ENCODE measurements at places on chromosomes 3 and 15.

DNA sequence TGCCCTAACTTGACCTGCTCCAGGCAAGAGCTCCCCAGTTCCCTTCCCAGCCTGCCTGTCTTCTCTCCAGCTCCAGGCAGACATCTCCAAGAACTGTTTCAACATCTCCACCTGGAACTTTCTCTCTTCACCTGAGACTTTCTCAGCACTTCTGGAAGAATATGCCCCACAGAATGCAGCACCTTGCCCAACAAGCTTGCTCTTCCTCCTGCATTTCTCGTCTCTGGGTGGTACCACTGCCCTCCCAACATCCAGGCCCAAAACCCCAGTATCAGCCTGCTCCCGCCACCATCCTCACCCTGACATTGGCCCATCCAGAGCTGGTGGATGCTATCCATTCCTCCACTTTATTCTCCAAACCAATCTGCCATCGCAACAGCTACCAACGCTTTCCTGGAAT, 8.8 kb downstream of the RFTN1 start:
- DNase-seq: no peak

GRCh38 chr3:49362561-49362960, 4.4 kb upstream of the GPX1 start:
- no peak for DNase-seq

DNA sequence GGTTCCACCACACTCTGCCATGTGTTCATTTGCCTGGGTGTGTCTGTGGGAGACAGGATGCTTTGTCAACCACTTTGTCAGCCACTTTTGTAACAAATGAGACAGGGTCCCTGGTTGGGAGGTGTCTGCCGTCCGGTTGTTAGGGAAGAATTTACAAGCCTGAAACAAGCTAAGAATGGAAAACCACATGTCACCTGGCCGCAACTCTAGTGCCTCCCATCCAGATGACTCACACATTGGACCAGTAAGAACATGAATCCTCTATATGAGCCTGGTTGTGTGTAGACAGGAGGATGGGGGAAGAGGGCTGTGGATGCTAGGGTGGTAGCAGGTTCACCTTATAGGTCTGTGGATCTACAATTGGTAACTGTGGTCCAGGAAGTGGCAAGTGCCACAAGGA, 335.3 kb downstream of the CLSTN2 start:
- DNase-seq: no peak

DNA sequence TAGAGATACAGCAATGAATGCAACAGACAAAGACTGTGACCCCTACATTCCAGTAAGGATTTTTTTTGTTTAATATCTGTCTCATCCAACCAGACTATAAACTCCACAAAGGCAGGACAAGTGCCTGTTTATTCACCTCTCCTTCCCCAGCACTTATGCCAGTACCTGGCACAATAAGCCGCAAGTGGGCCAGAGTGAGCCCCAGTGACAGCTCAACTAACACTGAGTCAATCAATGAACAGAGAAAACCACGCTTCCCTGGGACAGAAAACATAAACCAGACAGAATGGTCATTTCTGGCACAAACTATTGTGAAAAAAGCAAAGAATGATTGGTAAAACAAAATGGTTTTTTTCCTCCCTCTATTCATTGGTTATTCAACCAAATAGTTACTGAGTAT, 52.2 kb downstream of the RYK start:
- DNase-seq: no peak

DNA sequence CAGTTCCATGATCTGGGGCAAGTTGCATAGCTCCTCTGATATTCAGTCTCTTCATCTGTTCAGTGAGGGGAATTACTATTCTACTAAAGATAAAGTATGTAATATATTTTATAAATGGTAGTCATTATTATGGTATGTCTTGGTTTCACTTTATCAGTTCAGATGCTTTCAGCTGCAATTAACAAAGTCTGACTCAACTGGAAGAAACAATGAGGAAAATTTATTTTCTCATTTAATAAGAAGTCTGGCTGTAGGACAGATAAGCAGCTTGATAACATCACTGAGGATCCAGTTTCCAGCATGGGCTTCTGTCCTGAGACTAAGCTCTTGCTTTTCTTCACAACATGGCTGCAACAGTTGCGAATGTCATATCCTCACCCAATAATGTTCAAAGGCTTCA, 354.3 kb upstream of the TRIM42 start:
- no peak for DNase-seq

GRCh38 chr3:170077361-170077760, 39.6 kb downstream of the GPR160 start:
- no peak for DNase-seq

DNA sequence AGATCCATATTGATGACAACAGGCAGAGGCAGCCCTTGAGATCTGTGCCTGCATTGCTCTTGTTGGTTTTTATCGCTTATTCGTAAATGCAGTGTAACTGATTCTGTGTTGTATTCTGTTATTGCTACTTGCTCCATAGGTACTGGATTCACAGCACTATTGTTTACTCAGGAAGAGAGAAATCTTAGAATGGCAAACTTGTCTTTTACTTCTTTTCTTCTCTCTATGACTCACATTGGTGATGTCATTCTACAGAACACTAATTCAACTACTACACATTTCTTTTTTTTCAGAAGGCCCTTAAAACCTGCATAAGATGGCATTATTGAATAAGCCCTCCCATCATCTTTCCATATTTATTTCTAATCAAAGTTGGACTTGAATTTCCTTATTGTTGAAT, 201.0 kb upstream of the GBE1 start:
- no peak for DNase-seq

GRCh38 chr3:172152874-172153273, 113.5 kb downstream of the FNDC3B start:
- DNase-seq: no peak

- no peak for DNase-seq
Measured at GRCh38 chr15:99343881-99344551, 92.7 kb downstream of the LRRC28 start.

DNA sequence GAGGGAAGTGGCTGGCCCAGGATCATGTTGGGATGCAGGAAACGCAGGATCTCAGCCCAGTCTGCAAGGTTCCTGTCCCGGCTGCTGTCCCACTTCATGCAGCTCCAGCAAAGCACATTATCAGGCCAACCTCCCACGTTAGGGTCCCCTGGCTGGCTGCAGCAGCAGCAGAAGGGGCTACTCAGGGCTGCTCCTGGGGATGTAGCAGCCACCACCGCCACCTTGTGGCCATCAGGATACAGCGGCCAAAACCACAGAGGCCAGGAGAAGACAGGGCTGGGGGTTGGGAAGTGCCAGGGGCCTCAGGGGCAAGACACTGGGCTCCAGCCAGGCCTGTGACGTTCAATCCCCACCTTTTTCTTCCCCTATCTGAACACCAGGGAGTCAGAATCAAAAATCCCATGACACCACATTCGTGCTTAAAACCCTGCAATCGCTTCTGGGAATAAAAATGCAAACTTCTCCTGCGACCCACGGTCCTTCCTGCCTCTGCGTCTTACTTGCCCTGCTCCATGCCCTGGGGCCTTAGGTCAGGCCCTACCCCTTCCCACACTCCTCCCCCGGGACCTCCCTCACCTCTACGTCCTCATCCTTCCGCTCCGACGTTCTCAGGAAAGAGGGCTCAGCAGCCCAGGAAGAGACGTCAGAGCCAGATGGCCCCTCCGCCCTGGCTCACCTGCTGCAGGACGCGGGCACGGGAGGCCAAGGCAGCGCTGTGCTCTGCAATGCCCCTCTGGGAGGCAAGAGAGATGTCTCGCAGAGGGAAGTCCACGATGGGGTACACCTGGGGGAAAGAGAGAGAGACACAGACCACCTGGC, 21.5 kb downstream of the SSUH2 start:
- DNase-seq: no peak

- no peak for DNase-seq
Measured at GRCh38 chr3:128343287-128344051, 123.2 kb downstream of the DNAJB8 start.

DNA sequence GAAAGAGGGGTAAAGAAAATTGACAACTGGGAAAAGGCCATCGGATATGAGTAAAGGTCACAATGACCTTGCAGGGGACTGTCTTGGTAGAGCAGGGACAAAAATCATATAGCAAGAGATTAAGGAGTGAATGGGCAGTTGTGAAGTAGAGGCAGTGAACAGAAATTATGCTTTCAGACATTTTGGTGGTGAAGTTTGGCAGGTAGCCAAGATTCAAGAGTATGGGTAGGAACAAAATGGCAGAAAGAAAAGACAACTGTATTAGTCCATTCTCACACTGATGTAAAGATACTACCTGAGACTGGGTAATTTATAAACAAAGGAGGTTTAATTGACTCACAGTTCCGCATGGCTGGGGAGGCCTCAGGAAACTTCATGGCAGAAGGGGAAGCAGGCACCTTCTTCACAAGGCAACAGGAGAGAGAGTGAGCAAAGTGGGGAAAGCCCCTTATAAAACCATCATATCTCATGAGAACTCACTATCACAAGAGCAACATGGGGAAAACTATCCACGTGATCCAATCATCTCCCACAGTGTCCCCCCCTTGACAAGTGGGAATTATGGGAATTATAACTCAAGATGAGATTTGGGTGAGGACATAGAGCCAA, 84.0 kb downstream of the CGNL1 start:
- no peak for DNase-seq

DNA sequence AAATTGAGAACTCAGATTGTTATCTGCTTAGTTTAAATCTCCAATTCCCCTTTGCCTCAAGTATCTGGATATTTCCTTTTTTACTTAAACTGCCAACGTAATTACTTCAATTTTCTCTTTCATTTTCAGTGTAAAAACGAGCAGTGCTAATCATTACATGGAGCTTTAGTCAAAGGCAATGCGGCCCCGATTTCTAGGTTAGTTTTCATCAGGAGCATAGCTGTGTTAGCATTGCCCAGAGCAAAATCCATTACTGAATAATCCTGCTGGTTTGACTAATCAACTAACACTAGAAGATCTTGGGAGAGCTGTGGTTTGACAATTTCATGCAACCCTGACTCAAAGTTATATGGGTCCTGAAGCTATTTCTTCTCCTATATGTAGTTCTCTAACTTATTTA, 46.2 kb downstream of the ZPLD1 start:
- no peak for DNase-seq

- no peak for DNase-seq
Measured at GRCh38 chr3:61758839-61759238, 197.5 kb downstream of the PTPRG start.

GRCh38 chr3:61682671-61683548, 121.5 kb downstream of the PTPRG start:
- no peak for DNase-seq

- DNase-seq: no peak
Measured at GRCh38 chr3:39569095-39569494, 101.6 kb downstream of the MOBP start.

- DNase-seq: no peak
Measured at GRCh38 chr3:61807865-61808276, 246.5 kb downstream of the PTPRG start.

GRCh38 chr3:167866331-167866730, 130.8 kb downstream of the SERPINI1 start:
- no peak for DNase-seq

DNA sequence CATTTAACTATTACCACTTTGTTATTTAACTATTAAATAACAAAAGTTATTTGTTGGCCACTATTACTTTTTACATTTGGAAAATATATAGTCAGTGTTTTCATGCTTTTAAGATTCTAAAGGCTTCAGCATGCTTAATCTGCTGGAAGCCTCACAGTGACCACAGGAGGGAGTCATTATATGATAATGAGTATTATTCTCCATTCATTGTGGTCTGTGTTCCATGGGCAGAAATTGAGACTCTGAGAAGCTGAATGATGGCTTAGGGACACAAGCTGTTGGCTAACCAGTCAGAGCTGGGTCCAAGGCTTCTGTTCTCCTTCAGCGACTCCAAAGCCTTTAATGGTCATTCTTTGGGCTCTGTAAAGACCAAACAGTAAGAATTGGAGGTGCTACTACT, 64.7 kb downstream of the BFSP2 start:
- no peak for DNase-seq

- DNase-seq: no peak
Measured at GRCh38 chr15:71678191-71678590, 132.2 kb upstream of the NR2E3 start.

DNA sequence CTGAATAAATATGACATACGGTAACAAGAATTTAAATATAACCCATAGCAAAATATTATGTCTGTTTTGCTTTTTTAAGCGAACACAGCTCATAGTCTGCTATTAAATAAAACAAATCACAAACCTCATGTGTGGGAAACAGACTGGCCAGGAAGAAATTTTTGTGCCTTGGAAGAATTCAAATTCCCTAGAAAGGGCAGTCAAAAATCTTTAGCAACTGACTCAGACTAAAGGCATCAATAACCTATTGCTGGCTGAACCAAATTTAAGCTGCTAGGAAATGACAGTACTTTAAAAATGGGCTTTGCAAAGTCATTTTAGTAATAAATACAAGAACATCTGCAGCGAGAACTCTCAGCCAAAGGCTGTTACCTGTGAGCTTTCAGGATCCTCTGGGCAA, 151.4 kb downstream of the PLD1 start:
- DNase-seq: no peak

GRCh38 chr3:150469031-150469930, 61.2 kb downstream of the TSC22D2 start:
- DNase-seq: no peak

- DNase-seq: no peak
Measured at GRCh38 chr15:29311696-29312095, 42.1 kb upstream of the NSMCE3 start.

DNA sequence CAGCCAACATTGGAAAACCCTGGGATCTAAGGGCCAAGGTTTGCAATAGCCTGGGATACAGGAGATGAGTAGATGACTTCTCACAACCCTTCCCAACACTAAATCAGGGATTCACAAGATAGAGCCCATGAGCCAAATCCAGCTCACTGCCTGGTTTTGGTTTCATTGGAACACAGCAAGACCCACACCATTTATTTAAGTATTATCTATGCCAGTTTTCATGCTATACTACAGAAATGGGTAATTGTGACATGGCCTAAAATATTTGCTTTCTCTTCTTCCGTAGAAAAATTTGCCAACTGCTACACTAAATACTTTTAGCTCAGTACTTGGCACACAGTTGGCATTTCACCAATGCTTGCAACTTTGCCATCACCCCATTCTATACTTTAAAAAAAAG, 132.0 kb upstream of the LMCD1 start:
- DNase-seq: no peak

DNA sequence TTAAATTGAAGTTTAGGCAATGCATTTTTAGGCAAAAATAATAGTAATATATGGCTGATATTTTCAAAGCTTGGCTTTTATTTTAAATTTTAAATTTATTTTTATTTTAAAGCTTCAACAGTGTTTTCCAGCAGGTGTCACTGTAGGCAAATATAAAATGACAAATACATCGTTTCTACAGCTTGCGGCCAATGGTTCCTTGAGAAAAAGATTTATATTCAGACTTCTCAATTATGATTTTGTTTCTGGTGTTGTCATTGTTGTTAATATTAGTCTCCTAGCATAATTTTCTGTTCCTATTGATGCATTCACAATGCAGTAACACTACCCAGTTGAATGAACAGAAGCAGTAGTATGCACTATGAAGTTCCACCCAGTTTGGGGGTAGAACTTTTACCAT, 220.7 kb upstream of the DNAJC19 start:
- DNase-seq: peak; percentile 33

All from NCI-H2081 treated with DMSO at 0.1 percent for 48 hours (cell line).